ENCODE measurements at places on chromosomes 4 and X. TPM values are rescaled to one million over a fixed set of nuclear protein-coding genes. Genes with fewer than 3 reads are reported as not detected.

SPARCL1 gene
- total RNA-seq: not detected

PRDX4 gene
- 47.1 TPM for total RNA-seq

GRCh38 chr4:118981839-118982381 is 93.3 kb downstream of the SYNPO2 start:
- DNase-seq: no peak

DNA sequence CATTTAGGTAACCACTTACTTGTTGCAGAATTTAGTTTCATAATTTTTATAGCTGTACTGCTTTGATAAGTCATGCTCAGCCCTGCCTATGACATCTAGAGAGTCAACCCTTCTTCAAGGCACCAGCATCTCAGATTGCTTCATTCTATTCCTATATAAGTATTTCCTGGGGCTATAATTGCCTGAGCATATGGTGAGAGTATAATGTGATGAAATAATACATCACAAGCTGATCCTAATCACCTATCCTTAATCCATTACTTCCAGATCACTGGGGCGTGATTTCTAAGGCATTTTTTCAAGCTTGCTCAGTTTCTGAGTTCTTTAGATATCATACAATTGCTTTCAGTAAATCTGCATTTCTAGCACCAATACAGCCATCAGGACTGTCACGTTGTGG is 200.0 kb upstream of the NPY2R start:
- DNase-seq: no peak

DNA sequence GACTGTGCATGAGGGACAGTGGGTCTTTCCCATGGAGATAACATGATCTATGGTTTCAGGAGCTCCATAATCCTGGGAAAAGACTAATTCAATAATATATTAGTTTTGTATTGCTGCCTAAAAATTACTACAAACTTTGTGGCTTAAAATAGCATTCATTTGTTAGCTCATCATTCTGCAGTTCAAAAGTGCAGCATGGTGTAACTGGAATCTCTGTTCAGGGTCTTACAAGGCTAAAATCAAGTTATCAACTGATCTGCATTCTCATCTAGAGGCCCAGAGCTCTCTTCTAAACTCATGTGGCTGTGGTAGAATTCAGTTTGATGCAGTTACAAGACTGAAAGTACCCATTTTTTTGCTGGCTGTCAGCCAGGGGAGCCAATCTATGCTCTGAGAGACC is 66.7 kb downstream of the LHFPL1 start:
- DNase-seq: no peak

Measured in hematopoietic multipotent progenitor cell (in vitro differentiated cells).